Putamen (tissue), 1 donor: ENCODE measurements at places on chromosomes 7 and 10.

GRCh38 chr10:43076876-43077420 is at the start of gene RET:
Gene RET, plus strand, starts transcription at chr10:43077069. Its CDS starts 190 bp downstream, at chr10:43077259.
- DNase-seq: no peak

DNA sequence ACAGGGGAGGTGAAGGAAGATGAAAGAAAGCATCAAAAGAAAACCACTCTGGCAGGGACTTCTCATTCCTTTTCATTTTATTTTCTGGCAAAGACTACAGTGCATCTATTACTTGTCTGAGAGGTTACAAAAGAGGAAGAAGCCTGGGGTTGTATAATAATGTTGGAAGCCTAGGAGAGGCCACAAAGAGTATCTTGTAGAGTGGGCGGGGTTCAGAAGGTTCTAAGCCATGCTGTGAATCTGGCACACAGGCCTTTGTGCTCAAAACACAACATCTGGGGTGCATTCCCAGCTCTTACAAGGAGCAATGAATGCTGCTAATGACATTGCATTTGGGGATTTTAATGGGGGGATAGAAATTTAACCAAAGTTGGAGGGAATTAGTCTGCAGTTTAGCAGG is 49.4 kb downstream of the MRPL32 start:
- DNase-seq: no peak

DNA sequence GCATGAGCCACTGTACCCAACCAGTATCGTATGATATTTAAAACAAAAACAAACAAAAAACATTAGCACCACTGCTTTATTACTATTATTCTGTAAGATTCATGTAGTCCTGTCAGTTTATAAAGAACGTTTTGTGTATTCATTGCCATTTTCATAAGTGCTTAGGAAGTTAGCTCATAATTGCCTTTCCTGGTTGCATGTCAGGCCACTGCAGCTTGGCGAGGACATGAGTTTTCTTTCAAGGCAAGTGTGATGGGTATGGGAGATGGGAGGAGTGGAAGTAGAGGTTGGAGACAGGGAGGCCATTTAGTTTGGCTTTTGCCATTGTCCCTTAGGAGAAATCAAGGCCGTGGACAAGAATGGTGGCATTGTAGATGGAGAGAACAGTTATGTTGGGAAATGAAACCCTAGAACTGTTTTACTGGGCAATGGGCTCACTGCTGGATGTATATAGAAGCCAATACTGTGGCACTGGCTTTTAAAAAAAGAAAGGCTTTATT is 48.9 kb downstream of the TYW1 start:
- DNase-seq: no peak

DNA sequence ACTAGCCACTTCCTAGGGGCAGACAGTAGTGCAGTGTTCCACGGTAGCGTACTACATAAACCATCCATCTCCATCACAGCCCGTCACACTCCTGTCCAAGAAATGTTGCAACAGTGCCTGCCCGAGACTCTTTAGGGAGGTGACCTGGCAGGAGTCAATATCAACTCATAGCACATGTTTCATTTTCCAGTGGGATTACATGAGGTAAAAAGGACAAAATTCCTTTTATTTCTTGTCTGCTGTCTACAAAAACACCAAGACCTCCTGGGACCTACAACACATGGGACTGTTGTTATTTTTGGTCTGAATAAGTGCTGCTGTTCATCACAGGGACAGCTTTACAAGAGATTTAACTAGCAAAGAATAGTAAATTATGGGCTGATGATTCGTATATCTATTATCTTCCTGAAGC is 99.9 kb downstream of the MPP7 start:
- no peak for DNase-seq

DNA sequence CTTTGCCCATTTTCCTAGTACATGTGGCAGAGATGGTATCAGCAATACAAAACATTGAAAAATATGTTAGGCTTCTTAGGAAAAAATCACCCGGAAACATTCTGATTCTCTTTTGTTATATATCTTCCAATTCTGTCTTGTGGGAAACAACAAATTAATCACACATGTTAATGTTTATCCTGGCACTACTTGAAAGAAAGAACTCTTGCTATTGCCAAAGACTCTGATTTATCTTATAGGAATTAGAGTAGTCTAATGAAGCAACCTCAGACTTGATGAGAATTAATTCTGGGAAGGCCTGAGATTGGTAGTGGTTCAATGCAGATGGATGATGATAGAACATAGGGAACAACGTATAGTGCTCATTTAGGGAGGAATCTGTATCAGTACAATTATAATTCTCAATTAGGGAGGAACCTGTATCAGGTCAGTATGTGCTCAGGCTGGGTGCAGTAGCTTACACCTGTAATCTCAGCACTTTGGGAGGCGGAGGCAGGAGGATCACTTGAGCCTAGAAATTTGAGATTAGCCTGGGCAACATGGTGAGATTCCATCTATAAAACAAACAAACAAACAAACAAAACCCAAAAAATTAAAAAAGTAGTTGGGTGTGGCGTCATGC is 50.7 kb downstream of the TAS2R16 start:
- no peak for DNase-seq

DNA sequence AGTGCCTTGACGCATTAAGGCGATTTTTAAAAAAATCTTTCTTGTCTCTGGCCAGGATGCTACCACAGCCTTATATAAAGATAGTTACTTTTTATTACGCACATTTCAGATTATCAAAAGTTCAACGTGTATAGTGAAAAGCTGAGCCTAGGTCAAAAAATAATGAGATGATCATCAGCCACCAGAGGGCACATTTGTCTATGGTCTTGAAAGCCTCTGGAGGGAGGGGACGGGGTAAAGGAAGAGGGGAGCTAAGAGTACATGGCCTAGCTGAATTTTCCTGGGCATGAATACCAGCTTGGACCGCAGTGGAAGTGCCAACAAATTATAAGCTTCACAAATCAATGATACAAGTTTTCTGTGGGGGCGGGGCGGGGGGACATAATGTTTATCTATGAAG is 285.9 kb upstream of the SMIM30 start:
- DNase-seq: no peak

DNA sequence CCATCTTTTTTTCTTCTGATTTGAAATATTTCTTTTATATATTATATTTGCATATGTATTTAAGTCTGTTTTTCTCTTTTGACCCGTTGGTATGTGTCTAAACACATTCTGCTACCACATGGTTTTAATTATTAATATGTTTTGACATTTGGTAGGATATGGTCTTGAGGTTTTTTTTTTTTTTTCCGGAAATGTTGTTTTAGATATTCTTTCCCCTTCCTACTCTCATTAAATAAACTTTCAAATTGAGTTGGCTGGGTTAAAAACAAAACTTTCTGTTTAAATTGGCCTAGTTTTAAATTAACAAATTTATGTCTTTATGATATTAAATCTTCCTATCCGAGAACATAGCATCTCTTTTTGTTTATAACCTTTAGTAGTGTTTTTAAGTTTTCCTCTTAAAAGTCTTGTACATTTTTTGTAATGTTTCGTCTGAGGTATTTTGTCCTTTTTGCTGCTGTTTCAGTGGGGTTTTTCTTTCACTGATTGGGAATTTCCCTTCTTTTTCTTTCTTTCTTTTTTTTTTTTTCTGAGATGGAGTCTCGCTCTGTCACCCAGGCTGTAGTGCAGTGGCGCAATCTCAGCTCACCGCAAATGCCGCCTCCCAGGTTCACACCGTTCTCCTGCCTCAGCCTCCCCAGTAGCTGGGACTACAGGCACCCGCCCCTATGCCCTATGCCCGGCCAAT is 25.4 kb downstream of the STAM start:
- no peak for DNase-seq

- DNase-seq: no peak
Observed at GRCh38 chr7:101618916-101619315, 10.2 kb downstream of the MYL10 start.

DNA sequence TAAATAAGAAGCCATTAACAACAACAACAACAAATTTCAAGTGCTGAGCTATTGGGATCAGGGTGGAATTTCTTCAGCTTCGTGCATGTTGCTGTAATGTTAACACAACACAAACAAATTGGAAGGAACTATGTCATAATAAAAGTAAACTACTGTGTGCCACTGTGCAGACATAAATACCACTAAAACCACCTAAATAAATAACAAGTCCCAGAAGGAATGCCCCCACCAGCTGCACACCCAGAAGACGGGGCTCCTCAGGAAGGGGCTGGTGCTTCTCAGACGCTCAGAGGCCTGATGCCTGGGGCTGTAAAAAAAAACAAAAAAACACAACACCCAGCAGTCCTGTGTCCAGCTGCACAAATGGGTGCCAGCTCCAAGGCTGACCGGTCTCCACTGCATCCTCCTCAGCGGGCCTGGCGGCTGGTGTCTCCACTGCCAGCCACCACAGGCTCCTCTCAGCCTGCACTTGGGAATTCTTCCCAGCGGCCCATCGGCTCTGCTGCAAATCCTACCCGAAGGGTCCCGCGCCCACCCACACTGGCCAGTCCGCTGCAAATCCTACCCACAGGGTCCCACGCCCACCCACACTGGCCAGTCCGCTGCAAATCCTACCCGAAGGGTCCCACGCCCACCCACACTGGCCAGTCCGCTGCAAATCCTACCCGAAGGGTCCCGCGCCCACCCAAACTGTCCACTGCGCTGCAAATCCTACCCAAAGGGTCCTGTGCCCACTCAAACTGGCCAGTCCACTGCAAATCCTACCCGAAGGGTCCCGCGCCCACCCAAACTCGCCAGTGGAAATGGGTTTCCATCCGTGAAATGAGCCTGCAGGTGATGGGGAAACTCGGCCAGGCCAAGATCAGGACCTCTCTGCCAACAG is 35.8 kb upstream of the DNAAF5 start:
- no peak for DNase-seq
